Effector memory CD8-positive, alpha-beta T cell (primary cell): ENCODE measurements at places on chromosomes 5 and 9.

GRCh38 chr9:113620377-113621161 is 157.0 kb downstream of the RGS3 start:
- no peaks in the 10 kb centered on the region for H3K36me3 ChIP-seq
- no peak overlapping the region for H3K4me3 ChIP-seq
- no peaks in the 10 kb centered on the region for H3K4me1 ChIP-seq
- no peak for DNase-seq
- H3K27ac ChIP-seq, result no peak overlapping the region

DNA sequence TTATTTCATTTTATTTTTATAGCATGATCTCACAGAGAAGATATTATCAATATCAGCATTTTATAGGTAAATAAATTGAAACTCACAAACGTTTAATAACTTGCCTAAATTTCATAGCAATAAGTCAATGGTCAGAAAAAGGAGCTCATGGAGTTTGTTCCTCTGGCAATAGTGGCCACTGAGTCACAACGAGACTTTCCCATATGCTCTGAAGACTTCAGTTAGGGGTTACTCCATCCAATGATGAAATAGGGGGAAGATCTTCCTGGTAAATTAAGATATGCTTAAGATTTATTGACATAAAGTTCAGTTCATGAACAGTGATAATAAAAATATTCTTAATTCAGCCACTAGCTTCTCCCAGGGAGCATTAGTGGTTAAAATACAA is 43.5 kb upstream of the HTR4 start:
- H3K36me3 ChIP-seq, result peaks cover 3% of the 10 kb centered on the region
- peaks cover 26% of the 10 kb centered on the region for H3K27me3 ChIP-seq
- no peak overlapping the region for H3K27ac ChIP-seq
- H3K4me1 ChIP-seq, result no peaks in the 10 kb centered on the region
- H3K4me3 ChIP-seq, result no peak overlapping the region

GRCh38 chr9:134384811-134385479 is 58.7 kb downstream of the RXRA start:
- H3K4me1 ChIP-seq, result peaks cover 31% of the 10 kb centered on the region
- no peak for DNase-seq
- H3K27ac ChIP-seq, result no peak overlapping the region
- H3K36me3 ChIP-seq, result peaks cover 26% of the 10 kb centered on the region
- no peak overlapping the region for H3K4me3 ChIP-seq
- no peaks in the 10 kb centered on the region for H3K27me3 ChIP-seq

GRCh38 chr9:129675620-129676019 is 10.2 kb downstream of the PRRX2 start:
- H3K27ac ChIP-seq, result no peak overlapping the region
- H3K27me3 ChIP-seq, result peaks cover 51% of the 10 kb centered on the region
- H3K4me1 ChIP-seq, result no peaks in the 10 kb centered on the region
- H3K4me3 ChIP-seq, result no peak overlapping the region

DNA sequence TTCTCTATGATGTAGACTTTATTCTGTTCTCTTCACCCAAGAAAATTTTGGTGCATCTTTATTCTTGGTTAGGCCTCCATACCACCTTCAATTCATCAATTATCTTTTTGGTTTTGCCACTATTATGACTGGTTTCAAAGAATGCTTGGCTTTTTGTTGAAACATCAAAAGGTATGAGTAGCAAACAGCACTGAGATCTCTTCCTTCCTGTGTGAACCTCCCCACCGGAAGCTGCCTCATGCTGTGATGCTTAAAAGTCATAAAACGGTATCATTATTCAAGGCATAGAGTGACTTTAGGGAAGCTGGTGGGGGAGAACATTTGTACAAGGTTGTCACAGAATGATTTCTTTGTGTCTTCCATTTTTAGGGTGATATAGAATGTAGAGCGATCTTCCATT is 70.6 kb downstream of the IQGAP2 start:
- H3K27me3 ChIP-seq, result no peaks in the 10 kb centered on the region
- peaks cover 41% of the 10 kb centered on the region for H3K4me1 ChIP-seq
- DNase-seq, result peak; percentile 45
- peaks cover 11% of the 10 kb centered on the region for H3K36me3 ChIP-seq
- H3K27ac ChIP-seq, result peak overlapping the region; percentile 97

- no peak for DNase-seq
Observed at GRCh38 chr9:88178641-88179040, 40.4 kb upstream of the SPATA31C2 start.
